A549 (cell line): ENCODE measurements at places on chromosomes 3 and 15. TPM values are rescaled to one million over a fixed set of nuclear protein-coding genes. Genes with fewer than 3 reads are reported as not detected.

- peak; percentile 24 for DNase-seq
Observed at GRCh38 chr3:172332256-172333041, 115.8 kb downstream of the GHSR start.

- DNase-seq, result no peak
Observed at GRCh38 chr3:11195201-11195600, 40.9 kb downstream of the HRH1 start.

DNA sequence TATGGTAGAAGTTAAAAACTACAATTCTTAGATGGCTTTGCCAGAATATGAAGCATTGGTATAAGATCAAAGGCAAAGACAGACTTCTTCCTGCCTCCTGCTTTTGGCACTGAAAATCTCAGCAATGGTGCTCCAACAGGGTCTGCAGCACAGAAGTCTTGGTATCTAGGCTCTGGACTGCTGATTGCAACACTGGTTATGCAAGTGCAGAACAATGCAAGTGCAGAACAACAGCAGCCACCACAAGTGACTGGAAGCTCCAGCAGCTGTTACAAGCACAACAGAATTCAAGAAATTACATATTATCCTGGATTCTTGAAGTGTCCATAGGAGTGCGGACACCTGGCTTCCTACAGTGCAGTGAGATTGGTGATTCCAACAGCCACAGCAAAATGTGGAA is 33.7 kb downstream of the ZBTB20 start:
- no peak for DNase-seq

DNA sequence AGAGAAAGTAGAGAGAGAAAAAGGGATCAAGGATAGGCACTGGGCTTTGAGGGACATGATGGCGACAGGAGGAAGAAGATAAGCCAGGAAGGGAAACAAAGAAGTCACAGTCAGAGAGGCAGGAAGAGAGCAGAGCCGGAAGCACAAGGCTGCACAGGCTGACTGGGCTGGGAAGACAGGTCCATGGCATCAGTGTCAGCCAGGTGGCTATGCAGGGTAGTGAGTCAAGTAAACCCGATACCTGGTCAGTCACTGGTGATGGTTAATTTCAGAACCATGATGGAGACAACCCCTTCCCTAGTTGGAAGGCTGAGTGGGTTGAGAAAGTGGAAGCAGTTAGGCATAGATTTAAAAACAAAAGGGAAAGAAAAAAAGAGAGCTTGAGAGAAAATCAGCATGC is 203.8 kb downstream of the EPHB1 start:
- DNase-seq, result no peak

Gene GOLGA6L9
- 3.9 to 4.8 TPM (median 4.4 TPM) in 3 replicates for polyA plus RNA-seq

Gene CASR
- polyA plus RNA-seq, result not detected in 3 replicates

DNA sequence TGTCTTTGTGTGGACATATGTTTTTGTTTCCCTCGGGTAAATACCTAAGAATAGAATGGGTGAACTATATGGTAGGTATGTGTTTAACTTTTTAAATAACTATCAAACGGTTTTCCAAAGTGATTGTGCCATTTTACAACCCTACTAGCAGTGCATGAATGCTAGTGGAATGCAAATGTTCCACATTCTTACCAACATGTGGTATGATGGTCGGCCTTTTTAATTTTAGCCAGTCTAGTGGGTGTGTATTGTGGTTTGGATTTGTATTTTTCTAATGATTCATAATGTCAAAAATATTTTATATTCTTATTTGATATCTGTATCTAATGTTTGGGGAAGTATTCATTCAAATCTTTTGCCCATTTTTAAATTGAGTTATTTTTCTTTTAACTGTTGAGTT is 68.2 kb upstream of the SMAD3 start:
- DNase-seq, result no peak

- no peak for DNase-seq
Observed at GRCh38 chr15:68765602-68766368, 54.9 kb downstream of the ANP32A start.

- peak; percentile 31 for DNase-seq
Observed at GRCh38 chr15:83206526-83207008, 1.1 kb downstream of the HDGFL3 start.

- no peak for DNase-seq
Observed at GRCh38 chr3:37703626-37704025, 158.1 kb upstream of the CTDSPL start.

Gene EHHADH
- polyA plus RNA-seq, result 5.4 to 7.1 TPM (median 5.7 TPM) in 3 replicates

GRCh38 chr3:78642226-78643035 is 1125.4 kb downstream of the ROBO1 start:
- DNase-seq, result no peak

GRCh38 chr15:69095274-69095673 is 65.2 kb upstream of the GLCE start:
- no peak for DNase-seq

DNA sequence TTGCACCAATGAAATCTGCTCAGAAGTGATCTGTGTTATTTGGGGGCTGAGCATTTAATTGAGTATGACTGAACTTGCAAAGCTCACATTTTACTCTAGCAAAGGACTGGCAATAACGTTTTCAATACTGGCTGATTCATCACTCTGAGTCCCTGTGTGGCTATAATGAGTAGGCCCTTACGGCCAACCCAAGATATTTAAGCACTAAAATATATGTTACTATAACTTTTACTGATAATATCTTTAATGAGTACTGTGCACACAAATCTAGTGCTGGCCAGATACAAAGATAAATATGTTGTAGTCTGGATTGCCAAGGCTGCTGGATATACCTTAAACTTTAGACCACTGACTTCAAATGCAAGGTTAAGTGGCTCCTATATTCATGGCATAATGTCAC is 436.4 kb upstream of the KCNMB2 start:
- no peak for DNase-seq

Gene TMCO5A
- not detected in 3 replicates for polyA plus RNA-seq

DNA sequence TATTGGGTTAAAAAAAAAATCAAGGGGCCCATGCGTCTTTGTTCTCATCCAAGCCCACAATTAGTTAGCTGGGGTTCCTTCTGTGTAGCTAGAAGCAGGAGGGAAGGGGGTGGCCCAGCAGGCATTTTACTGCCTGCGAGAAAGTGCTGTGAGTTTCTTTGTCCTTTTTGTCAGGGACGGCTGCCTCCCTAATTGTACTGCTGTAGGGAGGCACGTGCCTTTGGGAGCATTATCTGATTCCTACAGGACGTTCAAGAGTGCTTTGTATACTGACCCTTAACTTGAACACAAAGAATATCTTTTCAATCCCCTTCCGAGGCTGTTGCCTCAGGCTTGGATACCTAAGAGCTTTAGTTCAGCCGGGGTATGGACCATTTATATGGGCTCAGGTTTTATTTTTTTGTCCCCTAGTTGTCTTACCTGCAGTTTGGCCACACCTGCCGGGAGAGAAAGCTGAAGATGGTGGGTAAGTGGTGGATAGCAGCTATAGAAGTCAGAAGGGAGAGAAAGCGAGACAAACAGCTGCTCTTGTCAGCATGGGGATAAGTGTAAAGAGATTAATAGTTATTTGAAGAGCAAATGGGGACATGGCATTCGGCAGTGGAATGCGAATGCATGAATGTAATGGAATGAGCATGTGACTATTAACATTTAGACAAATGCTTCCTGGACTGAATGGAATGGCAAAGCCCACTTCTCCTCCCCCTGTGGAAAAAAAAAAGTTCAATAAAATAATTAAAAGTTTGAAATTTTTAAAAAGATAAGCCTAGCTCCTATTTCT is 175.2 kb downstream of the TP63 start:
- DNase-seq, result no peak
